Mammary epithelial cell (primary cell): ENCODE measurements at places on chromosomes 7 and 10. TPM values are rescaled to one million over a fixed set of nuclear protein-coding genes. Genes with fewer than 3 reads are reported as not detected.

The VSTM4 gene
- not detected for polyA plus RNA-seq

The FOXI2 gene
- polyA plus RNA-seq: not detected

The HOXA3 gene
- 1.4 TPM for polyA plus RNA-seq

The MRM2 gene
- polyA plus RNA-seq: 27.5 TPM

The TAS2R41 gene
- not detected for polyA plus RNA-seq

The TAC1 gene
- polyA plus RNA-seq: not detected

The GPR146 gene
- 1.4 TPM for polyA plus RNA-seq

The THNSL1 gene
- polyA plus RNA-seq: 1.3 TPM

The MSMB gene
- polyA plus RNA-seq: not detected

The MYH16 gene
- polyA plus RNA-seq: 3.7 TPM

The RPEL1 gene
- polyA plus RNA-seq: 0.12 TPM

The AKR1D1 gene
- not detected for polyA plus RNA-seq

The POLR3A gene
- 12.5 TPM for polyA plus RNA-seq

The UFSP1 gene
- 1.1 TPM for polyA plus RNA-seq

The HOXA4 gene
- polyA plus RNA-seq: 1.8 TPM

The ABCA13 gene
- polyA plus RNA-seq: 1.0 TPM

The DENND2A gene
- polyA plus RNA-seq: 0.25 TPM

The ANKRD2 gene
- 0.87 TPM for polyA plus RNA-seq

The NPC1L1 gene
- not detected for polyA plus RNA-seq

The LBX1 gene
- not detected for polyA plus RNA-seq

The OR2F2 gene
- polyA plus RNA-seq: not detected

The HOXA10 gene
- 0.18 TPM for polyA plus RNA-seq

The PDE6C gene
- polyA plus RNA-seq: not detected

The RAB19 gene
- polyA plus RNA-seq: 0.44 TPM

The PRLHR gene
- not detected for polyA plus RNA-seq

The UTF1 gene
- not detected for polyA plus RNA-seq

The LRMDA gene
- 0.37 TPM for polyA plus RNA-seq

The CRTAC1 gene
- not detected for polyA plus RNA-seq

The GALNT17 gene
- polyA plus RNA-seq: not detected

The RSPH10B gene
- not detected for polyA plus RNA-seq

The FKBP6 gene
- polyA plus RNA-seq: 0.07 TPM
